ENCODE measurements at places on chromosomes 11 and 22.

- no peaks in the 10 kb centered on the region for H3K27me3 ChIP-seq
- DNase-seq: no peak
- H3K27ac ChIP-seq: no peak overlapping the region
- peaks cover 25% of the 10 kb centered on the region for H3K4me1 ChIP-seq
- H3K4me3 ChIP-seq: no peak overlapping the region
Measured at GRCh38 chr11:61452825-61453224, 22.9 kb downstream of the SDHAF2 start.

- no peak overlapping the region for H3K27ac ChIP-seq
- H3K36me3 ChIP-seq: no peaks in the 10 kb centered on the region
Measured at GRCh38 chr11:23933721-23934120, 563.1 kb upstream of the LUZP2 start.

- no peaks in the 10 kb centered on the region for H3K36me3 ChIP-seq
- H3K4me3 ChIP-seq: no peak overlapping the region
- no peaks in the 10 kb centered on the region for H3K27me3 ChIP-seq
- H3K4me1 ChIP-seq: no peaks in the 10 kb centered on the region
Measured at GRCh38 chr11:70496591-70497535, 98.5 kb downstream of the CTTN start.

DNA sequence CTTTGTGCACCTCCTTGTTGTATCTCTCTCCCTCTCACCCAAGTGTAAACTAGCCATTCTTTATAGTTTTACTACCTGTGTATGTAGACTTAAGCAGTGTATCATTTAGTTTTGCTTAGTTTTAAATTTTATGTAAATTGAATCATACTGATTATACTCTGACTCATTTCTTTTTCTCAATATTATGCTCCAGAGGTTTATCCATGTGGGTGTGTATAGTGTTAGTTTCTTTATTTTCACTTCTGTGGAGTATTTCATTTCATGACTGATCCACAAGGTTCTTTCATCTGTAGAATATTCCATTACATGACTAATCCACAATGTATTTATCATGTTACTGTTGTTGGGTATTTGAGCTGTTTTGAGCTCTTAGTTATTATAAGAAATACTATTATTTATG is 62.0 kb downstream of the CCDC34 start:
- no peaks in the 10 kb centered on the region for H3K4me1 ChIP-seq
- no peaks in the 10 kb centered on the region for H3K27me3 ChIP-seq

DNA sequence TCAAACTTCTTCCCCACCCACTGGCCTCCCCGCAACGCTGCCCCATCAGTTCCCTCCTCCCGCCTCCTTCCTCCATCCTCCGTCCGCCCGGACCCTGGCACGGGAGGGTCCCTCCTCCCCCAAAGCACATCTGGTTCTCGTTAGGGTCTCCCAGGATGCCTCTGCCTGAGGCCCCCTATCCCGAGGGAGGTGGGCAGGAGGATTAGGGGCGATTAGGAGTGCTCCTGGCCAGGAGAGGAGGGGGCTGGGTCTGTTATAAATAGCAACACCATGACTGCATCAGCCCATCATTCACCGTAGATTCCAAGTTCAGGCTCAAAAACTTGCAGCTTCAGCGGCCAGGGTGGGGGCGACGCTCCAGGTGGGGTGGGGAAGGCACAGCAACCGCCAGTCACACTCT is 10.4 kb downstream of the MYRF start:
- no peaks in the 10 kb centered on the region for H3K27me3 ChIP-seq
- DNase-seq: no peak
- H3K4me1 ChIP-seq: no peaks in the 10 kb centered on the region

DNA sequence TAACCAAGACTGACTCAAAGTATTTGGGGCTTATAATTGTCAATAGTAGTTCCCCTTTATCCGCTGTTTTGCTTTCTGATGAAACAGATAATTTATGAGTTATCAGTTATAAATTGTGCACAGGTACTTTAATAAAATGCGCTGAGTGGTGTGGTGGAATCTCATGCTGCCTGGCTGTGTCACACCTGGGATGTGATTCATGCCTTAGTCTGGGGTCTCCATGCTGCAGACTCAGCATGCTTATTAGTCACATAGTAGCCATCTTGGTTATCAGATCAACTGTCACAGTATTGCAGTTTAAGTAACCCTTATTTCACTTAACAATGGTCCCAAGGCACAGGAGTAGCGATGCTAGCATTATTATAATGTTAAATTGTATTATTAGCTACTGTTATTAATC is 995.2 kb downstream of the NTM start:
- H3K36me3 ChIP-seq: no peaks in the 10 kb centered on the region
- H3K27ac ChIP-seq: no peak overlapping the region
- no peak overlapping the region for H3K4me3 ChIP-seq
- H3K4me1 ChIP-seq: no peaks in the 10 kb centered on the region
- H3K27me3 ChIP-seq: no peaks in the 10 kb centered on the region

GRCh38 chr11:27118371-27118770 is 77.8 kb downstream of the BBOX1 start:
- H3K27me3 ChIP-seq: no peaks in the 10 kb centered on the region
- no peak overlapping the region for H3K4me3 ChIP-seq
- H3K36me3 ChIP-seq: no peaks in the 10 kb centered on the region
- no peak for DNase-seq
- no peak overlapping the region for H3K27ac ChIP-seq

GRCh38 chr11:44976576-44976975 is 25.9 kb upstream of the TP53I11 start:
- DNase-seq: no peak
- peaks cover 28% of the 10 kb centered on the region for H3K4me1 ChIP-seq
- no peaks in the 10 kb centered on the region for H3K27me3 ChIP-seq
- no peak overlapping the region for H3K27ac ChIP-seq

DNA sequence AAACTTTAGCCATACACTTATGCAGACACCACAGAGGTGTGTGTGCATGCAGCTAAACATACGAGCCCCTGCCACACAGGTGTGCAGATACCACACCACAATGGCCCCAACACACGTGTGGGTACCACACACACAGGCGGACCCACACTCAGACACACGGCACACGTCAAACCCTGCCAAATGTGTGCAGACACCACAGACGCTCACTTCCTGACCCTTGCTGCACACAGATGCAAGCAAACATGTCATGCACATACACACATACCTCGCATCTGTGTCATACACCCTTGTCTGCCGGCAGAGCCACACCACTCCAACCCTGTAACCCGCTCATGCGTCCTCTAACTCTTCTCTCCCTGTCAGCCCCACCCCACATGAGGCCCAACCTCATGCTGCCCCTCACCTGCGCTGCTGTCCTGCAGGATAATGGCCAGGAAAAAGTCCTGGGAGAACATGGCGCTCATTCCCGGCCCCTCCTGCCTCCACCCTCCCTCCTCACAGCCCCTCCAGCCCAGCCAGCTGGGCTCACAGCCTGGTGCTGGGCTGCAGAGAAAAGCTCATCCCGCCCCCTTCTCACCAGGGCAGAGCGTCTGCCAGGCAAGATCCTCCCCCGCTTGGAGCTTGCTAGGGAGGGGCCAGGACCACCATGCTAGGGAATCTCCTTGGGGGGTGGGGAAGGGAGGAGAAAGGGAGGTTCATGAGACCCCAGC is 14.2 kb downstream of the SMPD1 start:
- H3K27ac ChIP-seq: no peak overlapping the region
- H3K27me3 ChIP-seq: no peaks in the 10 kb centered on the region
- H3K36me3 ChIP-seq: peaks cover 28% of the 10 kb centered on the region

- H3K4me3 ChIP-seq: no peak overlapping the region
- no peaks in the 10 kb centered on the region for H3K36me3 ChIP-seq
- DNase-seq: no peak
- H3K27ac ChIP-seq: no peak overlapping the region
Measured at GRCh38 chr11:75588051-75588481, 26.0 kb downstream of the SERPINH1 start.

DNA sequence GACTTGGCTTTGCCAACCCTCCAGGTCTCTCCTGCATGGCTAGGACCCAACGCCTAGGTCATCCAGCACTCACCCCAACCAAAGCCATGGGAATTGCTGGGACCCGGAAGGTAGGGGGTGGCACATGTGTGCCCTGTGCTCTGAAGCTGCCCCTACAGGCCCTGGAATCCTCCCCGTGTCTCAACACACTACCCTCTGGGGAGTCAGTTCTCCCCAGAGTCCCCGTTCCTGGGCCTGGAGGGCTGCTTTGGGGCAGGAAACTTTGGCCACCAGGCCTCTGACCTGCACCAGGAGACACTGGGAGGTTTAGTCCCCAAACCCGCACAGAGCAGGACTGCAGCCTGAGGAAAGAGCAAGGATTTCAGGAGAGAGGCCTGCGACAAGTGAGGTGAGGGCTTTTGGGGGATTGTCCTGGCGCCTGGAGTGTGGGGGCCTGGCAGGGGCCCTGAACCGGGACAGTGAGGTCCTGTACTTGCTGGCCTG is 495 bp upstream of the IFITM1 start:
- no peaks in the 10 kb centered on the region for H3K27me3 ChIP-seq
- no peaks in the 10 kb centered on the region for H3K4me1 ChIP-seq
- no peaks in the 10 kb centered on the region for H3K36me3 ChIP-seq
- H3K27ac ChIP-seq: peak overlapping the region; percentile 88
- H3K4me3 ChIP-seq: peak overlapping the region; percentile 54

- no peak overlapping the region for H3K4me3 ChIP-seq
- no peak overlapping the region for H3K27ac ChIP-seq
- DNase-seq: no peak
- peaks cover 42% of the 10 kb centered on the region for H3K36me3 ChIP-seq
- H3K4me1 ChIP-seq: no peaks in the 10 kb centered on the region
Measured at GRCh38 chr11:61370349-61371005, 8.3 kb downstream of the TMEM138 start.

DNA sequence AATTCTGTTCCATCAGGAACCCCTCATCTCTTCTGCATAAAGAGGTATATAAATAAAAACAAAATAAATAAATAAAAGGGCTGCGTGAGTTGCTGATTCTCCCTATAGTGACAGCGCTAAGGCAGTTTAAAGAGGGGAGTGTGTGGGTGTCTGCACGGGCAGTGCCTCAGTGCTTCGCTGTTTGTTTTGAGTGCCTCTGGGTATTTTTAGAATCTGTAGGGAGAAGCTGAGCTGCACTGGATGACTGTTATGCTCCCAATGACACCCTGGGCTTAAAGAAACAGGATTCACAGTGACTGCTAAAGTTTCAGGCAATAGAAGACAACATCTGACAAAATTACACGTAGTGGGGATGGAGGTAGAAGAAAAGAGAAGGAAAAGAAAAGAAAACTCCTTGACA is 38.8 kb downstream of the SLC1A2 start:
- peak overlapping the region; percentile 11 for H3K4me3 ChIP-seq
- no peak for DNase-seq
- H3K27me3 ChIP-seq: no peaks in the 10 kb centered on the region
- H3K27ac ChIP-seq: peak overlapping the region; percentile 38

DNA sequence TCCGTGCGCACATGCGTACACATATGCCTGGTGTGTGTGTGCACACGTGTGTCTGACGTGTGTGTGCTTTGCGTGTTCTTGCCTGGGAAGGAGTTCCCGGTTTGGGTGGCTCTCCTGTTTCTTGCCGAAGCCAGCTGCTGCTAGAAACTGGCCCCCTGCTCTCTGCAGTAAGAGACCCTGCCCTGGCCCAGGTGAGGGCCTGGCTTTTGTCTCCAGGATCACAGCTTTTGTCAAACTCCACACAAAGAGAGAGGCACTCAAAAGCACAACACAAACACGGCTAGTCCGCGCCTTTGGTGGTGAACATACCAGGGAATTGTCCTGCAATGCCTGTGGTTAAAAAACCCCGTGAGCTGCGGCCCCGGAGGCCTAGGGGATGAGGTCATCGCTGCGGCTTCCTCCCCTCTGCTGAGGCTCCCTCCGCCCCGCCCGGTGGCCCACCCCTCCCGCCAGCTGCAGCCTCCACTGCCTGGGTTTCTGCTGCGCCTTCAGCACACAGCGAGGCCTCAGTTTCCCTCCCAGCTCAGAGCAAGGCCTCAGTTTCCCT is 88.9 kb downstream of the KCNQ1 start:
- no peaks in the 10 kb centered on the region for H3K27me3 ChIP-seq
- peak; percentile 83 for DNase-seq
- H3K4me3 ChIP-seq: peak overlapping the region; percentile 34
- peaks cover 25% of the 10 kb centered on the region for H3K4me1 ChIP-seq

GRCh38 chr11:120335908-120336640 is at the start of gene ARHGEF12:
Gene ARHGEF12 (plus strand): TSS chr11:120336413. CDS start chr11:120337244, 831 bp downstream.
- no peaks in the 10 kb centered on the region for H3K36me3 ChIP-seq
- peak within 1 kb of the TSS; percentile 97 for H3K4me3 ChIP-seq
- peak within 1 kb of the TSS; percentile 97 for H3K27ac ChIP-seq
- peak; percentile 93 for DNase-seq
- no peaks in the 10 kb centered on the region for H3K27me3 ChIP-seq
- H3K4me1 ChIP-seq: no peaks in the 10 kb centered on the region

DNA sequence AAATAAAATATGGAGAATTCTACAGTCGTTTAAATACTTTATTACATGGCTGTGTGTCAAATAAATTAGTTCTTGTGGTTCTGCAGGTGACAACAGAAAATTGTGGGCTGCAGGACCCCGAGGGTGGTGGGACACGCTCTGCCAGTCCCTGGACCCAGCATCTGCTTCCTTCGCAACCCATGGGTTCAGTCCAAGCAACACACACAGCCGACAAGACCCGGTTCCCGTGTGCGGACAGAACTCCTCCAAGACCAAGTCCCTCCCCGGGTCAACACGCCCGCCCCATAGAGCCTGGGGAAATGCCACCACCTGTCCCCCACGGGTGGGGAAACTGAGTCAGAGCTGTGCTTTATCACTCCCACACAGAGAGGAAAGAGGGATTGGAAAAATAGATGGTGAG is 238.9 kb downstream of the BRD1 start:
- no peaks in the 10 kb centered on the region for H3K27me3 ChIP-seq
- H3K27ac ChIP-seq: no peak overlapping the region
- H3K36me3 ChIP-seq: no peaks in the 10 kb centered on the region
- no peak for DNase-seq

DNA sequence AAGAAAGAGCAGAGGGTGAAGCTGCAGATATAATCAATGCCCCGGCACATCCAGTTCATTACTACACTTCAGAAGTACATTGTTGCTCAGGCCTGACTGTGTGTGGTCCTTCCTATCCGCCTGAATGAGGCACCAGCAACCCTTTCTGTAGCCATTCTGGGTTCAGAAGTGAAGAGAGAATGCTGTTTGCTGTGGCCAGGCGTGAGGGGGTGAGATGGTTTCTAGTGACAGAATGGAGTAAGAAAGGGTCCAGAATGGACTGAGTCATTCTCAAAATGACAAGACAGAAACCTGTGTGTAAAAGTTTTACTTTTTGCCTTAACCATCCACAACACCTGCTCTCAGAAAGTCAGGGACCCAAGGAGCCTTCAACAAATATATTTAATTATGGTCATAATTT is 334.8 kb downstream of the GUCY1A2 start:
- no peaks in the 10 kb centered on the region for H3K27me3 ChIP-seq
- no peak overlapping the region for H3K4me3 ChIP-seq
- H3K27ac ChIP-seq: no peak overlapping the region
- no peak for DNase-seq
- H3K36me3 ChIP-seq: no peaks in the 10 kb centered on the region

DNA sequence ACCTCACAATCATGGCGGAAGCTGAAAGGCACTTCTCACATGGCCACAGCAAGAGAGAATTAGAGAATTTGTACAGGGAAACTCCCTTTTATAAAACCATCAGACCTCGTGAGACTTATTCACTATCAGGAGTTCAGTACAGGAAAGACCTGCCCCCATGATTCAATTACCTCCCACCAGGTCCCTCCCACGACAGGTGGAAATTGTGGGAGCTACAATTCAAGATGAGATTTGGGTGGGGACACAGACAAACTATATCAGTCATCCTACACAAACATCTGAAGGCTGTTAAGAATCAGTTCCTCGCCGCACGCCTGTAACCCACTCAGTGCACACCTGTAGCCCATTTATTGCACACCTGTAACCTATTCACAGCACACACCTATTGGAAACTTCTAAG is 39.8 kb downstream of the CHST1 start:
- no peak for DNase-seq
- no peak overlapping the region for H3K4me3 ChIP-seq
- H3K27ac ChIP-seq: no peak overlapping the region
- H3K4me1 ChIP-seq: no peaks in the 10 kb centered on the region
- no peaks in the 10 kb centered on the region for H3K27me3 ChIP-seq
- no peaks in the 10 kb centered on the region for H3K36me3 ChIP-seq

GRCh38 chr22:21938071-21938822 is 14.4 kb downstream of the PPM1F start:
- H3K27me3 ChIP-seq: no peaks in the 10 kb centered on the region
- peaks cover 73% of the 10 kb centered on the region for H3K4me1 ChIP-seq
